A549 treated with Hydrocortisone at 1 μM for 4 hours (cell line): ENCODE measurements at places on chromosomes 5 and 9. TPM values are rescaled to one million over a fixed set of nuclear protein-coding genes. Genes with fewer than 3 reads are reported as not detected.

The ZNF462 gene
- 3.3 to 4.7 TPM (median 3.6 TPM) in 5 replicates for total RNA-seq

The TPPP gene
- 6.4 to 7.4 TPM (median 7.2 TPM) in 5 replicates for total RNA-seq

The FSTL4 gene
- total RNA-seq, result 4.3 to 6.4 TPM (median 4.6 TPM) in 5 replicates

The CTXN3 gene
- not detected in 5 replicates for total RNA-seq

The CDH9 gene
- not detected in 5 replicates for total RNA-seq

The FGF18 gene
- 1.9 to 2.5 TPM (median 2.3 TPM) in 5 replicates for total RNA-seq

The TUT7 gene
- 10.1 to 16.8 TPM (median 12.3 TPM) in 5 replicates for total RNA-seq

The C5orf63 gene
- 2.9 to 4.6 TPM (median 3.4 TPM) in 5 replicates for total RNA-seq

The SLC45A2 gene
- not detected in 5 replicates for total RNA-seq

The RBM27 gene
- total RNA-seq, result 10.3 to 16.1 TPM (median 10.8 TPM) in 5 replicates

The AQP3 gene
- total RNA-seq, result 21.0 to 24.9 TPM (median 23.2 TPM) in 5 replicates

The PCDHA8 gene
- total RNA-seq, result 0.05 to 0.09 TPM (median 0.06 TPM) in 4 of 5 replicates, not detected in the other

The BAAT gene
- total RNA-seq, result 0.24 to 0.49 TPM (median 0.34 TPM) in 5 replicates

The CATSPER3 gene
- total RNA-seq, result 0.22 to 0.56 TPM (median 0.34 TPM) in 5 replicates

The SMIM33 gene
- not detected in 5 replicates for total RNA-seq

The NOXA1 gene
- 0.79 to 1.8 TPM (median 1.7 TPM) in 5 replicates for total RNA-seq

The PFN3 gene
- not detected in 5 replicates for total RNA-seq

The IER5L gene
- total RNA-seq, result 20.0 to 42.8 TPM (median 41.0 TPM) in 5 replicates

The MARVELD2 gene
- 2.0 to 4.3 TPM (median 2.4 TPM) in 5 replicates for total RNA-seq

The FYB1 gene
- 9.0 to 18.2 TPM (median 12.5 TPM) in 5 replicates for total RNA-seq

The AGXT2 gene
- total RNA-seq, result not detected in 5 replicates

The TMOD1 gene
- 1.6 to 2.3 TPM (median 1.8 TPM) in 5 replicates for total RNA-seq

The TRIM7 gene
- 29.9 to 42.8 TPM (median 40.5 TPM) in 5 replicates for total RNA-seq

The IL5 gene
- total RNA-seq, result not detected in 5 replicates

The FXN gene
- total RNA-seq, result 23.2 to 28.2 TPM (median 25.2 TPM) in 5 replicates

The SPINK6 gene
- total RNA-seq, result 0.37 to 0.73 TPM (median 0.45 TPM) in 5 replicates

The FBXW5 gene
- 71.5 to 97.8 TPM (median 91.7 TPM) in 5 replicates for total RNA-seq

The VLDLR gene
- total RNA-seq, result 16.3 to 23.6 TPM (median 19.0 TPM) in 5 replicates

The TYRP1 gene
- total RNA-seq, result 0.05 TPM in 2 of 5 replicates, not detected in the others
